ENCODE measurements at places on chromosomes 2 and 18. TPM values are rescaled to one million over a fixed set of nuclear protein-coding genes. Genes with fewer than 3 reads are reported as not detected.

C2orf78 gene
- not detected for total RNA-seq

LRATD1 gene
- 3.5 TPM for total RNA-seq

PDE6D gene
- 27.7 TPM for total RNA-seq

GALNT13 gene
- total RNA-seq, result 0.18 TPM

UPP2 gene
- not detected for total RNA-seq

TM4SF20 gene
- total RNA-seq, result not detected

AFF3 gene
- total RNA-seq, result under 0.01 TPM

ZNF396 gene
- total RNA-seq, result 0.89 TPM

BCL11A gene
- total RNA-seq, result under 0.01 TPM

DSG1 gene
- total RNA-seq, result not detected

SRD5A2 gene
- total RNA-seq, result not detected

ZFAND2B gene
- total RNA-seq, result 30.3 TPM

AQP4 gene
- not detected for total RNA-seq

KLHL29 gene
- 2.6 TPM for total RNA-seq

RAD51AP2 gene
- total RNA-seq, result not detected

CXCR4 gene
- total RNA-seq, result not detected

ANKRD53 gene
- total RNA-seq, result 3.2 TPM
